ENCODE measurements at places on chromosomes 4 and X. TPM values are rescaled to one million over a fixed set of nuclear protein-coding genes. Genes with fewer than 3 reads are reported as not detected.

CENPVL1 gene
- not detected for total RNA-seq

SYN1 gene
- 0.13 TPM for total RNA-seq

CLNK gene
- total RNA-seq, result not detected

PLP1 gene
- 1.4 TPM for total RNA-seq

MAGEC2 gene
- total RNA-seq, result not detected

MED12 gene
- 49.9 TPM for total RNA-seq
